NCI-H1092 treated with DMSO at 0.1 percent for 48 hours (cell line): ENCODE measurements at places on chromosomes 16 and 17.
A peak's percentile ranks its signal among the peaks of the same experiment; 100 is the strongest.

GRCh38 chr17:82534401-82534812 lies 14.9 kb downstream of the FOXK2 start:
- no peak for DNase-seq

- DNase-seq: no peak
These were observed 57.2 kb upstream of the MED9 start for GRCh38 chr17:17419631-17420030.

DNA sequence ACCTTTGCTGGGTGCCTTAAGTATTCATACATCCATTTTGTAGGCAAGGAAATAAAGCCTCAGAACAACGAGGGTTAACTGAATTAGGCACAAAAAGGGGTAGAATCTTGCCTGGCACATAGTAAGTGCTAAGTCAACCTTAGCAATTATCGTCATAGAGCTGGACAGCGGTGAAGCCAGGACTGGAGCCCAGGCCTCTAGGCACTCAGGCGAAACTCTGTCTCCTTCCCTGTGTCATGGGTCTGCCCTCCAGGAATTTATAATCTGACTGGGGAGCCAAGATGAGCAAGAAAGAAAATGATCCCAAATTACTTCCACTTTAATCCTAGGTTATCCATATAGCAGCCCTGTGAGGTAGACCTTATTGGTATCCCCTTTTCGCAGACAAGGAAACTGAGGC lies 61.4 kb downstream of the KATNIP start:
- no peak for DNase-seq

DNA sequence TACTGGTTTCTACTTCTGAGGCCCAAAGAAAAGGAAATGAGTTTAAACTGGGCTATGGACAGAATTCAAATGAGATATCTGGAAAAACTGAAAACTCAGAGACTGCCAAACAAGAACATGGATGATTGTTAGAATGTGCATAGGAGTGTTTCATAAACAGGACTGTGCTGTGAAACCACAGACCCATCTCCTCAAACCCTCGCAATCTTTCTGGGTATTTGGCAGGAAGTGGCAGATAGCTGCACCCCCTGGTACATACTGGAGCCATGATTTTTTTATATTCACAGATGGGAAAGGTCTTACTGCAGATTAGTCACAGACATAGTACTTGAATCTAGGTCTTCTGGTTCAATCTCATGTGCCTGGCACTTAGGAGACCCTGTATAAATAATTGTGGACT lies 145.0 kb downstream of the CCDC182 start:
- no peak for DNase-seq

GRCh38 chr17:67245694-67246402 lies 852 bp upstream of the HELZ start:
- peak; percentile 9 for DNase-seq

GRCh38 chr17:56708220-56708558 lies 114.7 kb downstream of the NOG start:
- DNase-seq: no peak

DNA sequence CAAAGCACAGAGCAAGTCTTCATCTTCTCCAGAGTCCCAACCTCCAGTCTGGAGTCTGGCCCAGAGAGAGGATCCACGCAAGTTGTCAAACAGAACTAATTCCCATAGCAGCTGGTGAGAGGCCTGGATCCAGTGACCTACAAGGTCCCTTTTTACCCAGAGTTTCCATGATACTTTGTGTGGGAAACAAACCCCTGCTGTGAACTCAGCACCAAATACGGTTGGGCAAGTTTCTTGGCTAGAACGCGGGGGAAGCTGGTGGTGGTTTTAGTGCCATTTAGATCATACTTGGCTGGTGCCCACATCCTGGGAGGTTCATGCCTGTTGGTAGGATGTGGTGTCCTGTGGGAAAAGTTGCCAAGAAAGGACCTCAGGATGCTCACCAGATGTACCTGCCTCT lies 18.1 kb downstream of the TMC7 start:
- no peak for DNase-seq

- peak; percentile 35 for DNase-seq
These were observed 956 bp upstream of the IST1 start for GRCh38 chr16:71894229-71894920.

DNA sequence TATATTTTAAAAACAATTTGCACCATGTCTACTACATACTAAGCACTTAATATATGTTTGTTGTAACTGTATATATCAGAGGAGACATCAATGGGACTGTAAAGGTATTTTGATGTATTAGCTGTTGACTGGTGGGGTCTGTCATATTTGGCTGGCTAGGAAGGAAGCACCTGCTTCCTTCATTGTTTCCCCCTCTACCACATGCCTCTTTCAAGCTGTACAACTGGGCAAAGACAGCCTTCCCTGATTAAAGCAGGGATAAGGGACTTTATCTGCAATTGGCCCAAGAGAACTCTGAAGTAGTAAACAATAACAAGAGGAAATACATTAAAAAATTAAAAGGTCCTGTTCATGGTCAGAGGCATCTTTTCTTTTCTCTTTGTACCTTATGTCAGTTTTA lies 5.5 kb upstream of the SLFN12L start:
- DNase-seq: no peak

- no peak for DNase-seq
These were observed 53.3 kb upstream of the LYRM9 start for GRCh38 chr17:27946513-27946912.

GRCh38 chr17:41171886-41172285 lies 3.9 kb upstream of the KRTAP4-3 start:
- DNase-seq: no peak

DNA sequence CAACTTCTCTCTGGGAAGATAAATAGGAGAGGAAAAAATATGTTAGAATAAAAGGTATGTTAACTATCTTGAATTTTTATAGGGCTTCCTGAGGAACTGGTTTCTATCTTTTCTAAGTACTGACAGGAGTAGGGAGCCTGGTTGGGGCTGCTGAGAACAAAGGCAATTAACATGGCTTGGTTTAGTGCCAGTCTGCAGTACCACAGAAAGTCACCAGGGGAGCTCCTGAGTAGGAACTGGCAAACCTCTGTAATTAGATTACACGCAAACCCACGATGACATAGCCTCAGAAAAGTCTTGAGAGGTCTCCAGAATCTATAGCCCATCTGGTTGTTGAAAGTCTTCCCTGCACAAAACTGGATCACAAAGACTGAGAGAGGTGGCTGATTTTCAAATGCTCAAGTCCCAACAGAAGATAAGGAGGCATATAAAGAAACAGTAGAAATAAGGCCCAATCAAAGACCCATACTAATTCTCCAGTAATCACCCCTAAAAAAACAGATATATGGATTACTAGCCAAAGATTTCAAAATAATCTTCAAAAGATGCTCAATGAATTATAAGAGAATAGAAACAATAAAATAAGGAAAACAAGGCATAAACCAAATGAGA lies 11.7 kb upstream of the CNTNAP4 start:
- DNase-seq: peak; percentile 11

- DNase-seq: no peak
These were observed 1.9 kb downstream of the SEC14L1 start for GRCh38 chr17:77142689-77143088.

GRCh38 chr17:65370669-65371131 lies 190.7 kb downstream of the AXIN2 start:
- no peak for DNase-seq

- DNase-seq: no peak
These were observed 9.8 kb downstream of the FASN start for GRCh38 chr17:82087961-82088837.

DNA sequence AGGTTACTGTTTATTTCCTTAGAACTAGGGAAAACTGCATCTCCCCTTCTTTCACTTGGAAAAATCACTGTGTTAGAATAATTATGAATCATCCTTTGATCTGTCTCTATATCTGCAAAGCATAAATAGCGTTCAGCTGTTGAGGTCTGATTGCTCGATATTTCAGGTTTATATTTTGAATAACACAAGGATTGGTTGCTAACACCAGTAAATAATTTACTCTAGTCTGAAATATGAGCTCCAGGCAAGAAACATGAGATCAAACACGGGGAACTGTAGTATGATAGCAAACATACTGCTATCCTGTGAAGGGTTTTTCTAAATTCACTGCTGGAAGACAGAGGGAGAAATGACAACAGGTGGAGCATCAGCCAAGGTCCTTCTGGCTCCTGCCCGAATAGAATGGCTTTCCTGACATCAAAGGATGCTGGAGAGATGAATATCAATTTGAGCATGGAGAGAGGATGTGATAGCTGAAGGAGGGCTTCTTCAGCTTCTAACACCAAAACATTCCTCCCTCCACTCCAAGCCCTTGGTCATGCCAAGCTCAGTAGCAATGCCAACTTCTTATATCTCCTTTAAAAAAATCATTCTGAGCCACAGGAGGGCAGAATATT lies 450.3 kb downstream of the SHISA9 start:
- peak; percentile 40 for DNase-seq

DNA sequence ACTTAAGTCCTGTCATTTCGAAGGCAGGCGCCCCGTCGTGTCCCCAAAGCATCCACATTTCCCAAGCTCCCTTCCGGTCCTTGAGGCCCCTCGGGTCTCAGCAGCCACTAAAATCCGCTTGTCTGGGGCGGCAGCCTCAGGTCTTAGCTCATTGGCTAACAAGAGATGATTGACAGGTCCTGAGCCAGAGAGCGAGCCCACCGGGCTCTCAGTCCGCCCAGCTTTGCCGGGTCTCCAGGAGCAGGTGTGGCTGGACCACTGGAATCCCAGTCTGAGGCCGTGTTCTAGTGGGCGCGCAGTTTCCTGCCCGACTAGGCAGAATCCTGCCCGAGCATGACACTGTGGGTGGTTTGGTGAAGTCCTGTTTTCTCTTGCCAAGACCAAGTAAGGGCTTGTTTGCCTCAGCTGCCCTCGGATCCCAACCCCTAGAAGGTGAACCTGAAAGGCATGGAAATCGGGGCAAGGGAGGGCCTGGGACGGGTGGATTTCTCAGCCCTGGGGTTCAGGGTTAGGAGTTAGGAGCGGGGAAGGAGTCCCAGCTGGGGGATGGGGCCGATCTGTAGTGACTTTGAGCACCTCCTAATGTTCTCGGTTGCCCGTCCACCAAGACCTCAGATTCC lies 42.8 kb downstream of the MRC2 start:
- no peak for DNase-seq

DNA sequence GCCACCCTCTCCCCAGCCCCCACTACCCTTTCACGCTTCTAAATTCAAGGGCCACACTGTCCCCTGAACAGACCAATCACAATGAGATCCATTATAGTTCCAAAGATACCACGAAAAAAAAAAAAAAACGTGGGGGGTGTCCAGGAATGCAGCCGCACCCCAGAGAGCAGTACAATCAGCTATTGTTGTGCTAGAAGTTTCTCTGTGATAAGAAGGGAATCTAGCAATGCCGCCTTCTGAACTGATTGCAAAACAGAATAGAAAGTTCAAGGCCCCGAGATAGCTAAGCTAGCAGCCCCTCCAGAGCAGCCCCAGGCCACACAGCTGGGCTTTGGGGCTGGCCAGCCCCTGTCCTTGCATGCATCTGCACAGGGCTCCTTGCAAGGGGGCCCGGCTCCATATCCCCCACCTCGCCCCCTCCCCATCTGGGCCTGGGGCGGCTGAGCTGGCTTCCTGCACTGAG lies 86.9 kb upstream of the CBX4 start:
- DNase-seq: no peak

DNA sequence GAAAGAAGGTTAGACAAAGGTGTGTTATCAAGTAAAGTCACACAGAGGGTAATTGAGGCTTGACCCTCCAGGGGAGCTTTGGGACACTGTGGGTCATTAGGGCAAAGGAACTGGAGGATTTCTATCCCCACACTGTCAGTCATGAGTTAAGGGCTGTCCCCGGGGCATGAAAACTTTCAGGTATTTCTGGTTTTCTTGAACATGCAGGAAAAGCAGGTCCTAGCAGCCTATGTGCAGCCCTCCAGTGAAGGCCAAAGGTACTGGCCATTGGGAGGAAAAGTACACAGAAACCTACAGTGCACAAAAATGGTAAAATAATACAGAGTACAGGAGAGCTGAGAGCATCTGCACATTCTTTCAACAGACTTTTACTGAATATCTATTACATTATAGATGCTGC lies 44.4 kb upstream of the SCNN1B start:
- DNase-seq: no peak

- no peak for DNase-seq
These were observed 27.8 kb downstream of the TK2 start for GRCh38 chr16:66521951-66522771.
